ENCODE measurements at places on chromosomes 12 and 14. TPM values are rescaled to one million over a fixed set of nuclear protein-coding genes. Genes with fewer than 3 reads are reported as not detected.

DNA sequence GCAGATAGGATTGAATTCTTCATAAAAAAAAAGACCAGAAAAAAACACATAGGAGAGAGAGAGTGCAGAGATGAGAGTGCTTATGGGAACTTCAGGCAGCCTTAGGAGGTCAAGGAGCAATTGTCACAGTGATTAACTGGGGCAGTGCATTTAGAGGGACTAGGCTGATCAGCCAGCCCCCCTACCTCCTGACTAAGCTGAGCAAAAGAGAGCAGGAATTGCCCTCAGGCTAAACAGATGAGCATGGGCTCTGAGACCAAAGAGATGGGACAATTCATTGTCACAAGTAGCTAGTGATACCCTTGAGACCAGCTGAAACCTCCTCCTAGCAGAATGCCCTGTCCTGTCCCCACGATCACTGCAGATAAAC lies 124.0 kb downstream of the BTG1 start:
- H3K4me1 ChIP-seq: no peaks in the 10 kb centered on the region
- H3K27ac ChIP-seq: no peak overlapping the region
- H3K4me3 ChIP-seq: no peak overlapping the region
- no peaks in the 10 kb centered on the region for H3K27me3 ChIP-seq
- no peak for DNase-seq
- no peaks in the 10 kb centered on the region for H3K36me3 ChIP-seq

- H3K27ac ChIP-seq: no peak overlapping the region
- no peak for DNase-seq
- no peaks in the 10 kb centered on the region for H3K4me1 ChIP-seq
- no peaks in the 10 kb centered on the region for H3K36me3 ChIP-seq
Observed at GRCh38 chr14:31449971-31450610, 7.2 kb downstream of the DTD2 start.

The ALDH1L2 gene
- total RNA-seq: 17.2 TPM

DNA sequence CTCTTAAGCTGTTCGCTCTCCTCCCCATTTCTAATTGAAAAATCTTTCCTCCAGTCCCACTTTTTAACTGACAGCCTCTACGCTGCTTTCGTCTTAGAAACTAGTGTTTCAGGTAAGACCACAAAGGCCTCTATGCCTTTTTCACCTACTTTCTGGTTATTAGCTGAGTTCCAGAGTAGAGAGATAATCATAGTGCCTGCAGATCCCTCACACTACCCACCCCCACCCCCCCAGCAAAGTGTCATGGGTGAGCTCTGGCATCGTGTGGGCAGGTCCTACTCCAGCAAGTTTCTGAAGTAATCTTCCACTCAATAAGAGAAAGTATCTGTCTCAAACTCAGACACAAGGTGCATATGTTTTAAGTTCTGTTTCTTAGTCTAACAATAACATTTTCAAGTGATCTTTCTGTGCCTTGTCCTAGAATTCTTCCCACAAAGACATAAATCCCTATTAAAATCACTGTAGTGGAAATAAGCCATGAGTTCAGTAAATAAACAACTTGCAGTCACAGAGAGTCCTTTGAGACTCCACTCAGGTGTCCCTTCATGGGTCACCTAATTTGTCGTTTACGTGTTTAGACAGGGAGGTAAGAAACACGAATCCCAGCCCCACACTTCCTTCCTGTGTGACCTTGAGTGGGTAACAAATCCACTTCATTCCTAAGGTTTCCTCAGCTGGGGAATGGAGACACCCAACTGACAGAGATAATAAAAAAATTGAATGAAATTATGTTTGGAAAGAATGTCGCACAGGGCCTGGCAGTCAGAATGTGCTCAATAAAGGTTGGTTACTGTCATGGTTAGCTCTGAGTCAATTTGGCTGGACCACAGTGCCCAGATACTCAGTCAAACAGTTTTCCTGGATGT lies 228.9 kb upstream of the CAND1 start:
- no peak overlapping the region for H3K4me3 ChIP-seq
- no peak for DNase-seq
- no peak overlapping the region for H3K27ac ChIP-seq
- H3K4me1 ChIP-seq: no peaks in the 10 kb centered on the region

DNA sequence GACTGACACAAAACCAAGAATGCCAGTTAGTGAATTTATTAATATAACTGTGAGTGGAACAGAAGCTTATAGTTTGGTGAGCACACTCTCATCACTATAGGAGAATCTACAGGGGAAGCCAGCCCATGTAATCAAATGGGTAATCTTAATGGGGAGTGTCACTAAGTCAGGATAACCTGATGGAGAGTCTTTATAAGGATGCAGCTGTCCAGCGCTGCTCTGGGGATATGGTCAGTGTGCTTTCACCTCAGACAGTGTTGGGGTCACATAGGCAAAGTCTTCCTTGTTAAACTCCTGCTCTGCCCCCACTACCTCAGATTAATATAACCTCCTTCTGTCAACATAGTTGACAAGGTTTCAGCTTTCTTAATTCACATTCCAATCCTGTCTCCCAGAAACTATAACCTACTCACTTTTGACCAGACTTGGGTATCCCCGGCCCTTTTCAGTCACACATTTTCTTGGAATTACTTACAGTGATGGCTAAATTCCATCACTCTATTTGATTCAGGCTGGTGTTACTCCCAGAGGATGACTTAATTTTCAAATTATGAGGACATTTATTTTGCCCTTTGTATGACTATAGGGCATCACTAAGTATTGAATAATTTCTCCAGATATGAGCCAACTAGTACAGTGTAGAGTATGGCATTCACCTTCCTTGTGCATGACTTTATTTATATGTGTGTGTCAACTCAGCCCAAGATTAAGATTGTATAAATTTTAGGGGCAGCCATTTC lies 13.2 kb downstream of the STK38L start:
- no peak overlapping the region for H3K4me3 ChIP-seq
- peak overlapping the region; percentile 51 for H3K27ac ChIP-seq
- no peaks in the 10 kb centered on the region for H3K36me3 ChIP-seq
- no peaks in the 10 kb centered on the region for H3K27me3 ChIP-seq
- peaks cover 12% of the 10 kb centered on the region for H3K4me1 ChIP-seq
- no peak for DNase-seq

GRCh38 chr12:64621257-64621942 lies 11.1 kb downstream of the RASSF3 start:
- peak overlapping the region; percentile 43 for H3K27ac ChIP-seq
- peak; percentile 79 for DNase-seq
- no peak overlapping the region for H3K4me3 ChIP-seq

GRCh38 chr14:32865827-32866376 lies 72.8 kb upstream of the NPAS3 start:
- H3K4me1 ChIP-seq: no peaks in the 10 kb centered on the region
- no peak for DNase-seq
- H3K27me3 ChIP-seq: no peaks in the 10 kb centered on the region
- no peaks in the 10 kb centered on the region for H3K36me3 ChIP-seq
- H3K27ac ChIP-seq: no peak overlapping the region

DNA sequence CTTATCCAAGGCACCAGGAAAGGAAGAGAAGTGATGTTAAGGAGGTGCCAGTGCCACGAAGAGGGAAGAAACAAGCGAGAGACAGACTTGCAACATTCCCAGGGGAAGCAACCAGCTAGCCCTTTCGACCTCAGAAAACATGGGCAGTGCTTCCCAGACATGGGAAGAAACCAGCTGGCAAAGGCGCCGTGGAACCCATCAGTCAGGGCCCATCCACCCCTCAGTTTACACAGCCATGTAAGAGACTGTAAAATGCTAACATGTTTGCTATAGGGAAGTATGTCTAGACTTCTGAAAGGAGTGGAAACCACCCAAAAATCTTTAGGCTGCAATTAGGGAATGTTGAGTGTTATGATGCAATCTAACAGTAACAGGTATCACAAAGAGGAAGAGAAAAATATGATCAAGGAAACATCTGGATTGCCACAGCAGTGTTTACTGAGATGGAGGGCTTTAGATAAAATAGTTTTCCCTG lies 26.3 kb downstream of the ANAPC5 start:
- H3K4me3 ChIP-seq: no peak overlapping the region
- H3K36me3 ChIP-seq: peaks cover 9% of the 10 kb centered on the region
- no peaks in the 10 kb centered on the region for H3K4me1 ChIP-seq
- H3K27ac ChIP-seq: no peak overlapping the region
- H3K27me3 ChIP-seq: no peaks in the 10 kb centered on the region
- no peak for DNase-seq

GRCh38 chr14:94515426-94515825 lies 6.2 kb upstream of the SERPINA12 start:
- no peak overlapping the region for H3K4me3 ChIP-seq
- H3K27me3 ChIP-seq: no peaks in the 10 kb centered on the region
- H3K36me3 ChIP-seq: no peaks in the 10 kb centered on the region
- H3K27ac ChIP-seq: no peak overlapping the region
- H3K4me1 ChIP-seq: no peaks in the 10 kb centered on the region
- DNase-seq: no peak

The TXNDC16 gene
- total RNA-seq: 10.7 TPM

GRCh38 chr14:49857427-49858003 lies 4.9 kb upstream of the NEMF start:
- no peaks in the 10 kb centered on the region for H3K36me3 ChIP-seq
- H3K27ac ChIP-seq: no peak overlapping the region
- H3K4me3 ChIP-seq: no peak overlapping the region
- H3K4me1 ChIP-seq: no peaks in the 10 kb centered on the region

DNA sequence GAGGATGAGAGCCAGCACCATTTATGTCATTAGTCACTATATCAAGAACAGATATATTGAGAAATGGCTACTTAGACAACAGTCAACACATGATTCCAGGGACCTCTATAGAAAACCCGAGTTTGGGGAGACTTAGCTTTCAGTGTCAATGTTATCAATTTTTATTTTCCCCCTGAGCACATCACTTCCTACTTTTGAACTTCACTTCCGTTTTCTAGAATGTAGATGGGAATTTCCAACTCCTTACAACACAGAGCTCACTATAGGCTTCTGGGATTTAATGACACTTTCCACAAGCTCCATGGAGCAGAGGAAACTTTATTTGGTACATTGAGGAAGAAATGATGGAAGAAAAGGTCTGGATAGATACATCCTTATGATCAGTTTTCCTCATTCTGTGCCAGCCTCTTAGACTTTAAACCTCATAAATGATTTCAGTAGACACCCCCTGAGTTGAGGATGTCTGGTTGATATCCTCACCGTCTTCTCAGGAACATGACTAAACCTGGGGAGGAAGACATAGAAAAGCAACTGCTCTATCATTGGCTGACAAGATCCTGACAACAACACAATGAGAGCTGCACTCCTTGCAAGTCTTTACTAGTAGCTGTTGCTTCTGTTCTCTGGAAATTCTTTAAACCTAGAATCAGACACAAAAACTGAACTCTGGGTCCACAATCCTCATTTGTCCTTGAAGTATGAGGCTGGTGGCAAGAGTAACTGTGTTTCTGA lies 449.4 kb upstream of the OR4E1 start:
- H3K27ac ChIP-seq: no peak overlapping the region
- DNase-seq: no peak
- H3K4me3 ChIP-seq: no peak overlapping the region
- no peaks in the 10 kb centered on the region for H3K36me3 ChIP-seq

The GYS2 gene
- 0.15 TPM for total RNA-seq

The HVCN1 gene
- 10.1 TPM for total RNA-seq

The SERPINA3 gene
- total RNA-seq: 200 TPM

The DEGS2 gene
- total RNA-seq: 0.81 TPM

- DNase-seq: no peak
- no peak overlapping the region for H3K27ac ChIP-seq
- H3K4me3 ChIP-seq: no peak overlapping the region
- H3K36me3 ChIP-seq: no peaks in the 10 kb centered on the region
- no peaks in the 10 kb centered on the region for H3K27me3 ChIP-seq
Observed at GRCh38 chr14:77549451-77549850, 50.8 kb upstream of the ISM2 start.

The DAD1 gene
- total RNA-seq: 143 TPM

The C12orf60 gene
- 1.1 TPM for total RNA-seq

GRCh38 chr14:50398189-50398580 lies 1.5 kb upstream of the CDKL1 start:
- H3K4me3 ChIP-seq: no peak overlapping the region
- peaks cover 2% of the 10 kb centered on the region for H3K27me3 ChIP-seq
- H3K4me1 ChIP-seq: no peaks in the 10 kb centered on the region
- no peaks in the 10 kb centered on the region for H3K36me3 ChIP-seq
- H3K27ac ChIP-seq: no peak overlapping the region

DNA sequence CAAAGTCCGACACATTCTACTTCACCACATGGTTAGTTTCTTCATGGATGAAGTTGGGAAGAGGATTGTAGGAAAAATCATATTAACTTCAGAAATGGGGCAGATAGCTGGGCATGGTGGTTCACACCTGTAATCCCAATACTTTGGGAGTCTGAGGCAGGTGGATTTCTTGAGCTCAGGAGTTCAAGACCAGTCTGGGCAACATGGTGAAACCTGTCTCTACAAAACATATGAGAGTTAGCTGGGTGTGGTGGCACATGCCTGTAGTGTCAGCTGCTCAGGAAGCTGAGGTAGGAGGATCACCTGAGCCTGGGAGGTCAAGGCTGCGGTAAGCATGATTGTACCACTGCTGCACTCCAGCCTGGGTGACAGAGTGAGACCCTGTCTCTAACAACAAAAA lies 49.5 kb upstream of the PCED1B start:
- no peak for DNase-seq
- H3K27me3 ChIP-seq: no peaks in the 10 kb centered on the region
- no peaks in the 10 kb centered on the region for H3K36me3 ChIP-seq
- no peak overlapping the region for H3K27ac ChIP-seq
- H3K4me1 ChIP-seq: no peaks in the 10 kb centered on the region

DNA sequence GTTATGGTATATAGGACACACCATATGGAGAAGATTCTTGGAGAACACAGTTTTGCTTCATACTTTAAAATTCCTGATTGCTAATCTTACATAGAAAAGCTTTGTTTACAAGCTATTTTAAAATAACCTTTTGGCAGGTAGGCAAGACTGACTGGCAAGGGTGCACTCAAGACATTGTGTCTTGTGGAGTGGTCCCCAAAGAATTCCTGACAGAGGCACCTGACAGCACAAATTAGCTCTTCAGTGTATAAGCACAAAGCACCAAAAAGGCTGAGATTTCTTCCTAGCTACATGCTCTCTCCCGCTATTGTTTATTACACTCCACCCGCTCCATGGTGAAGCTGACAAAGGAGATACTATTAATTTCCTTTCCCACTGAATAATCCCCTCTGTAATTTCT lies 139.4 kb downstream of the MON2 start:
- H3K36me3 ChIP-seq: no peaks in the 10 kb centered on the region
- no peak for DNase-seq
- no peaks in the 10 kb centered on the region for H3K27me3 ChIP-seq
- H3K27ac ChIP-seq: no peak overlapping the region
- no peak overlapping the region for H3K4me3 ChIP-seq
- no peaks in the 10 kb centered on the region for H3K4me1 ChIP-seq

GRCh38 chr12:104180374-104180773 lies 35.2 kb upstream of the TXNRD1 start:
- no peaks in the 10 kb centered on the region for H3K36me3 ChIP-seq
- no peaks in the 10 kb centered on the region for H3K27me3 ChIP-seq
- DNase-seq: no peak
- H3K4me3 ChIP-seq: no peak overlapping the region
- H3K4me1 ChIP-seq: peaks cover 5% of the 10 kb centered on the region

All from aorta (tissue), 5 donors.